ENCODE measurements at places on chromosomes 2 and 18.

GRCh38 chr2:111094691-111095090, 26.0 kb upstream of the BCL2L11 start:
- no peak for DNase-seq

- DNase-seq, result peak; percentile 84
Observed at GRCh38 chr18:68797871-68798270, at the start of gene CCDC102B. Gene CCDC102B (plus strand): TSS chr18:68798080. CDS start chr18:68836764, 38,684 bp downstream.

DNA sequence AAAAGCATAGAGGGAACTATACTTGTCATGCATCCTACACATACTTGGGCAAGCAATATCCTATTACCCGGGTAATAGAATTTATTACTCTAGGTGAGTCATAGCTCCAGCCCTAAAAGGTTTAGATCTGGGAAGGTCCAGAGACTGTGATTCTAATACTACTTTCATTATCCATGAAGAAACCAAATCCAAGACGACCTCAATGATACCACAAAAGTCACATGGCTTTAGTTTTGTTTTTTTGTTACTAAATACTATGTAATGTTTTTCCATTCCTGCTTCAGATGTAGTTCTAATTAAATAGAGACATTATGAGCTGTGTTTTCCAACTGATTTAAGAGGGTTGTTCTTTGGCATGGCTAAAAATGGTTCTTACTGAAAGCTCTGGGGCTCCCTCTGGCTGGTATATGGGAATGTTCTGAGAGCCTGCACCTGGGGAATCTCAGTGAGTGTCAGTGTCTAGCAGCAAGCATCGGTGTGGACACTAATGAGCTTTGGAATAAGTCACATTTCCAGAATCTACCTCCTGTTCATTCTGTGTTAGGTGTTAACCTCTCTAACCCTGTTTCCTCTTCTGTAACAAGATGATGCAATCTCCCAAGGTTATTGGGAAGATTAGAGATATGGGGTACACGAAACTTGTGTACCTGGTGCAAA, 20.5 kb upstream of the IL1RL2 start:
- peak; percentile 86 for DNase-seq

GRCh38 chr2:41026613-41027012, 574.7 kb upstream of the SLC8A1 start:
- DNase-seq, result no peak

GRCh38 chr2:26463244-26464192, 14.4 kb downstream of the OTOF start:
- DNase-seq, result no peak

DNA sequence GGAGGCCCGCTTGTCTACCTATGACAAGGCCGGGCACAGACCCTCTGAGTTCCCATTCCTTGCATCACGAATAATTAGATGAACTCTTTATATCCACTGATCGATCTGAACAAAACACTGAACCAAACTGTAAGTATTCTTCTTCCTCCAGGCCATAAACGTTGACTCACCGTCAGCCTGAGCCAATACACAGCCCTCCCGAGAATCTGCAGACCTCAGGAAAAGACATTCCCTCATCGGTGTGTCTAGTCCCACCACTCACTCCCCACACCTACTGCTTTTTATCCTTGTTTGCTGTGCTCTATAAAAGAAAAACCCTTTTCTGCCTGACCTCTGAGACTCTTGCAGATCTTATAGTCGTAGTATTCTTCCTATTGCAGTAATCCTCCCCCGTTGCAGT, 41.0 kb downstream of the TMEM87B start:
- DNase-seq, result peak; percentile 40

DNA sequence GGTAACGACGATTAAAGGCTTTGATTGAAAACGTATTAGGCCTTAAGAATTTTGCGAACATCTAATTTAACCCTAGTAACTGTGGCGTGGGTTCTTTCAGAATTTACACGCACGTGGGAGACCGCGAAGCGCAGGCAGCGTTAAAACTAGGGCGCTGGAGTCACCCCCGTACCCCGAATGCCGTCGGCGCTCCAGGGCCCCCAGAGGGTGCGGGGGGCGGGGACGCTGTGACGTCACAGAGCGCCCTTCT, 673 bp upstream of the SMCHD1 start:
- DNase-seq, result no peak

- no peak for DNase-seq
Observed at GRCh38 chr2:68514316-68514929, 47.0 kb downstream of the APLF start.

DNA sequence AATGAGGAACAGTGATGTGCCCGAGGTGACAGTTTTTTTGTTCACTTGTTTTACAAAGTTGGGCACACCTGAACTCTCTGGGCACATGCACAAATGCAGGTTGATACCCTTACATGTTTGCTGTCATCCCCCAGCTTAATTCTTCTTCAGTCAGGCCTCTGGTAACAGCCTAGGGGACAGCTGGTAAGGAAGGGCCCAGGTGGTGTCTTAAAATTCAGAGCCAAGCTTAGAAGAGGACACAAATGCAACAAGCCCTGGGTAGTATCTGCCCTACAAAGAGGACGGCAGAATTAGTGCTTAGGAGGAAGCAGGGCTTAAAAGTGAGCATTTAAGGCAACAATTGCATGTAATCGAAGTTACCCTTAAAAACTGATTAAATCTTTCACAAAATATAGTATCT, 171.9 kb upstream of the ACAA2 start:
- DNase-seq, result no peak

- peak; percentile 80 for DNase-seq
Observed at GRCh38 chr18:70047931-70048603, 100.4 kb upstream of the CD226 start.
